ENCODE measurements at places on chromosomes 12 and 14.

DNA sequence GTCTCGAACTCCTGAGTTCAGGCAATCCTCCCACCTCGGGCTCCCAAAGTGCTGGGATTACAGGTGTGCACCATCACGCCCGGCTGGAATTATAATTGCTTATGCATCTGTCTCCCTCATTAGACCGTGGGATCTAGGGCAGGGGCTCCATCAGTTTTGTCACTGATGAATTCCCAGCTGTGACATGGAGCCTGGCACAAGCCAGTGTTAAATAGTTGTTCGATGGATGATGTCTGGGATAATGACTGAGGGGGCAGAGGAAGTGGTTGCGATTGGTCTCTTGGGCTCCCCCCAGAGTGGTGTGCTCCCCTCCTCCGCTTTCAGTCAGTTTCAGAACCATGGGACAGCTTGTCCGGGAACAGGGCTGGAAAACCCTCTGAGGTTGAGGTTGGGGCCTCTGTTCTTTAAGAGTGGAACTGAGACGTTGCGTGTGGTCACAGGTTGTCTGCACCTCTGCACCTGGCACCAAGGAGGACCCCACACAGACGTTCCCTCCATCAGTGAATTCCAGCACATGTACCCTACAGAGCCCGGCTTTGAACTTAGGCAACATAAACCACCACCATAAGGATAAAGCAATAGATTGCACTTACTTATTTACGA lies 30.8 kb upstream of the BATF start:
- no peak for DNase-seq

DNA sequence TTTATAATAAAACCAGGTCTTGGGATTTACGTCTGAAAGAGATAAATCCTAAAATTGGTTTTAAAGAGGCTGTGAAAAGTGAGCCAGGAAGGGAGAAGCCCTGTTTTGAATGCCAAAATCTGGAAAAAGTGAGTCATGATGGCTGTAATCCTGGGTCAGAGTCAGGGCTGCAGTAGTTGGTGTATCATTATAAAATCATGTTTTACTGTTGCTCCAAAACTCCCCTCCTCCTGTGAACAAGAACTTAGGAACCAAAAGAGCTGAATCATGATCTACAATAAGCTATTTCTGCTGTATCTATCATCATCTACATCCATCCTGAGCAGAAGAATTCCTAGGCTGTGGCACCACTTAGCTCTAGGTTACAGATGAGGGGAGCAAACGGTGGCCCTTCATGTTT lies 79.3 kb downstream of the LMO3 start:
- no peak for DNase-seq

DNA sequence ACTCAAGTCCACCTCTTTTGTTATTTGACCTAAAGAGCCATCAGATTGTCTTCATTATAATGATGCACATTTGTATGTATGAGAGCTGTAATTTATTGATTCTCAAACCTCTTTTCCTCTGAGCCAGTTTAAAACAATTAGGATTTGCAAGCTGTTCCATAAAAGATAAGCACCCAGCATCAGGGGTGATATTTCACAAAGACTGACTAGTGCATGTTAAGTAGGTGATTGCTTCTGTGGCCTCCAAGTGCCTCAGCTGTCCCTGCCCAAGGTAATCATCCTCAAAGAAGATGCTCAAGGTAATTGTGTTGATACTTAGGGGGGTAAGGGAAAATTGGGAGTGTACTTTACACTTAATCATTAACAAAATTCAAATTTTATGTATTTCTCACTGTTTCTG lies 18.2 kb downstream of the CEP128 start:
- no peak for DNase-seq

GRCh38 chr14:98913967-98914650 lies 357.9 kb downstream of the BCL11B start:
- no peak for DNase-seq

- no peak for DNase-seq
These were observed 71.3 kb downstream of the CLMN start for GRCh38 chr14:95248432-95248831.

DNA sequence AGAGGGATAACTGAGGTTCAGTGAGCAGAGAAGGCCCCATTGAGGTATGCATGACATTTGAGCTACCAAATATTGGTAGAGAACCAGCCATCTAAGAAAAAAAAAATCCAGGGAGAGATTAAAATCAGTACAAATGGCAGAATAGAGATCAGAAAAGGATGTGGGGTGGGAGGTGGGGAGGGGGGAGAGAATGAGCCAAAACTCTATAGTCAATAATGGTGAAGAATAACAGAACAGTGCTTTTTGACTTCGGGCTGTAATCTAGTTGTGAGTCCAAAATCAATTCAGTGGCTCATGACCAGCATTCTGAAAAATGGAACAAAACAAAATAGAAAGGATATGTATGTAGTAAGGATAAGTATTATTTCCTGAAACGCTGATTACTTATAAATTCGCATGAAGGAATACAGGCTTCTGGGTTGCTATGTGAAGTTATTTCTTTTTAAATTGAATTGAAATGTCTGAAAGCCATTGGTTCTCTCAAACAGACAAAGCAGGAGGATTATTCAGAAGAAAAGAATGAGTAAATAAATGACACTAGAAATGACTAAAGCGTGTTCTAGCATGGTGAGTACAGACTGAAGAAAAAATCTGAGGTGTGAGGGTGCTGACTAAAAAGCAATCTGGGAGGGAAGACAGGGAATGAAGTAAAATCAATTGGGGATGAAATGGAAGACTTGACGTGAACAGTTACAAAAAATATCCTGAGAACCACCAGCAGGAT lies 72.4 kb downstream of the ATP2B1 start:
- DNase-seq = no peak

DNA sequence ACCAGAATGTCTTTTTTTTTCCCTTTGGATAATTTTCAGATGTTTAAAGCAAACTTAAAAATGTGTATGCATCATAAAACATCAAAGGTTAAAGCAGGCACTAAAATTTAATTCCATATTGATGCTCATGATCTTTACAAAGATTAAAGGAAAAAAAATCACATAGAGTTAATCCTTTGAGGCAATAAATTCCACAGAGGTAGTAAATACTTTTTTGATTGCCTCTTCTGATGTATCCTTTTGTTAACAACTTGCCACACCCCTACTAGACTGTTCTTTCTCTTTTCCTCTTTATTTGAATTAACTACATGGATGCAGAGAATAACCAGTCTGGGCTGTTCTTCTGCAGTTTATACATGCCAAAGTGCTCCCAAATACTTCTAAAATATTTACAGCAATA lies 45.2 kb upstream of the KCNJ8 start:
- DNase-seq = no peak

GRCh38 chr12:86256163-86256562 lies at the start of gene MGAT4C:
MGAT4C (minus strand) TSS chr12:86256391.
- DNase-seq = no peak

DNA sequence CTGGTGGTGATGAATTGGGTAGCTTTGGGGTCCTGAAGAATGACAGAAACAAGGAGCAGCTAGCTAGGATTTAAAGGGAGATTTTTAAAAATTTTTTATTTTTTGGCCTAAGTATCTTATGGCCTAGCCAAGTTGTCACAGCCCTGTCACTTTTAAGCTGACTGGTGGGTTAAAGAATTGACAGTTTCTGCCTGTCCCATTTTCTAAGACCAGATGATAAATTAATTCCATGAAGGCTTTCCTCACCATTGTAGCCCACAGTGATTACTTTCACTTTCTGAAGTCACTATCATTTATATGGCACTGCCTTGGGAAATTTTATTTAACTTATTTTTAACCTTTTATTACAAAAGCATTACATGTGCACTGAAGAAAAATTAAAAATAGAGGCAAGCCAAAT lies 43.2 kb downstream of the BICDL1 start:
- DNase-seq = no peak

GRCh38 chr12:108629824-108630476 lies 3.7 kb downstream of the SELPLG start:
- DNase-seq = peak; percentile 39

GRCh38 chr12:50104417-50105366 lies 884 bp downstream of the GPD1 start:
- no peak for DNase-seq

DNA sequence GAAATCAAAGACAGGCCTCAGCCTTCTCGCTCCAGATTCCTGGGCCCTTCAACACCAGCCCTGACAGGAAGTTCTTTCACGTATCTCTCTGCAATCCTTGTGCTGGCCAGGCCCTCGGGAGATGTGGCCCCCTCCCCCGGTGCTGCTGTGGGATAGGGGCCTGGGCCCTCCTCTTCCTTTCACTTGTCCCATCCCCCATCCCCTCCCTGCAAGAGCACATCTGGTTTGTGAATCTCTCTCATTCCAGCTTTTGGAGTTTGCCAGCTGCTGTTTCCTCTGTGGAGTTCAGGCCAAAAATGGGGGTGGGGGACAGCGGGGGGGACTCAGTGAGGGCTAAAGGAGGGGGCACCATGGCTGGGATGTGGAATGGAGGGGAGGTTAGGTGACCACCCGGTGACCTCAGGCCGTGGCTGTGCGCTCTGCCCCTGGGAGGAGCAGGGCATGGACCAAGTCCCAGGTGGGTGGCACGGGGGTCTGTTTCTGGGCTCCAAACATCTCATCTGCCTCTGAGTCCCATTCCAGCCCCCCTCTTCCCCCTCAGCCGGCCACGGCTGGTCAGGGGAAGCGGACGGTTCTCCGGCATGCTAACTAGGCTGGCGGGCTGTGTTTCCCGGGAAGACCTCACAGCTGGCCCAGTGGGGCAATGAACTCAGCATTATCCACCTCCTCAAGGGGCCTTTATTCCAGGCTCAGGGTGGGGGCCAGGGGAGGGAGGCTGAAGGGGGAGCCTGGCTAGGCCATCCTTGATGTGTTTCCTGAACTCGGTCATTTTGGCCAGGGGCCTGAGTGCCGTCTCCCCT lies 7.4 kb downstream of the LRP1 start:
- no peak for DNase-seq

GRCh38 chr12:32089156-32089555 lies 17.5 kb upstream of the BICD1 start:
- DNase-seq = no peak

- DNase-seq = no peak
These were observed 20.4 kb upstream of the NID2 start for GRCh38 chr14:52089218-52089617.

GRCh38 chr14:83828406-83828805 lies 1701.5 kb upstream of the FLRT2 start:
- DNase-seq = no peak

- no peak for DNase-seq
These were observed 9.3 kb downstream of the SLC48A1 start for GRCh38 chr12:47782372-47782770.

DNA sequence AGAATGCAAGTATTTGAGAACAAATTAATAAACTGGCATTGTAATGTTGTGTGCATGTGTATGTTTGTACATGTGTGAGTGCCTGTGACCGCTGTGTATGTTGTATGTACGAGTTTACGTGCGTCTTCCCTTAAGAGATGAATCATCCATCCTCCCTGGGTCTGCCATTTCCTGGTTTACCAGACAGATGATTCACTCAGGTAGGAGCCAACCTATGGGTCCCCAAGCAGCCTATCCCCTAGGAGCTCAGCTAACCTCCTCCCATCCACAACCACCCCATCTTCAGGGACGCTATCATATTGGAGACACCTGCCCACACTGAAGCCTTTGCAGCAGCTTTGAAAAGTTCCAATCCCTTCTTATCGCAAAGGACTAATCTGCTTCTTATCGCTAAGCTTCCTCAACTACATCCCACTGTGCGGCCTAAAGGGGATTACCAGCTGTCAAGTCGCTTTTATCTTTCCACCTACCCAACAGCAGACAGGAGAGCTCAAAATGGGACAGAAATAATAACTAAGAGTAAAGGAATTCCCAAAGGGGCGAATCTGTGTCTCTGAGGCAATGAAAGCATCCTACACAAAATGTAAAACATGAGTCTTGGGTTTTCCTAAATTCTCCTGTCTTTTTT lies 81.5 kb upstream of the TMCC3 start:
- DNase-seq = no peak

GRCh38 chr12:22473212-22473611 lies 71.1 kb downstream of the C2CD5 start:
- no peak for DNase-seq

GRCh38 chr14:78103271-78103670 lies 66.9 kb upstream of the NRXN3 start:
- no peak for DNase-seq

DNA sequence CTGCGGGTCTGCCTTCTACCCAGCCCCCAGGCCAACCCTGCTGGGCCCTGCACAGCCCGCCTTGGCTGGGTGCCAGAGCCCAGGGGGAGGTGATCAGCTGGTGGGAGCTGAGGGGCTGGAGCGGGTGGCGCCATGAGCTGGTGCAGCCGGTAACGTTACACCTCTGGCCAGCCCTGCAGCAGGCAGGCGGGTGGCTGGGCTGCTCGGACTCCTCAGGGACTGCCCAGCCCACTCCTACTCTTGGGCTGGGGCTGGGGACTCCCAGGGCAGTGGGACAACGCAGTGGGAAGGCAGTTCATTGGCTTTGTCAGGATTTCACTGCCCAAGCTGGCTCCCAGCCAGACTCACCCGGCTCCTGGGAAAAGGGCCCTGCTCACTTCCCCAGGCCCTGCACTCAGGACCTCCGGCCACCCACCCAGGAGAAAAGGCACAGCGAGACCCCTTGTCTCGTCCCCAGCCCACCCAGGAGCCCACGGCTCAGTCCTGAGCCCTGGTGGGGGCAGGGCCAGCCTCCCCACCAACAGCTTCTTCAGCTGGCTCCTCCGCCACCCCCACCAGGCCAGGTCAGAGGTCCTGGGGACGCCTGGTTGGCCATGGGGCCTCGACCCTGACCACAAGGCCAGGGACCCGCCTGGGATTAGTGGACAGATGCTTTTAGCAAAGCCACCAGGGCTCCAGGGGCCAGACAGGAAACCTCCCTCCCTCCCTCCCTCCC lies 1.0 kb downstream of the PGF start:
- no peak for DNase-seq

GRCh38 chr14:23217032-23218020 lies 20.4 kb upstream of the RNF212B start:
- DNase-seq = no peak

DNA sequence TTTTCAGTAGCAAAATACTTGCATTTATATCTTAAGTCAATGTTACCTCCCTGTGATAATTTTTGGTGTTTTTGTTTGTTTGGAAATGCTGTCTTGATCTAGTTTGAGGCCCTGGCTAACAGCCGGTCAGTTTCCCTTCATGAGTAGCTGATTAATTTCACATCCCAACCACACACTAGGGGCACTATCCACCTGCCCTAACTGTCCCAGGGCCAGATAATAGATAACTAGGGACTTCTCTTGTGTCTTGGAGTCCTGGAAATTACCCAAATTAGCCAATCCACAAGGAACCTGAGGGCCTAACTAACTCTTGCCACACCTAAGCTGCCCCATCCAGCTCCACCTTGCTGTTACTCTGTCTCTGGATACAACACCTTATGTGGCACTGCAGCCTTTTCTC lies 399.9 kb downstream of the FOXG1 start:
- no peak for DNase-seq

DNA sequence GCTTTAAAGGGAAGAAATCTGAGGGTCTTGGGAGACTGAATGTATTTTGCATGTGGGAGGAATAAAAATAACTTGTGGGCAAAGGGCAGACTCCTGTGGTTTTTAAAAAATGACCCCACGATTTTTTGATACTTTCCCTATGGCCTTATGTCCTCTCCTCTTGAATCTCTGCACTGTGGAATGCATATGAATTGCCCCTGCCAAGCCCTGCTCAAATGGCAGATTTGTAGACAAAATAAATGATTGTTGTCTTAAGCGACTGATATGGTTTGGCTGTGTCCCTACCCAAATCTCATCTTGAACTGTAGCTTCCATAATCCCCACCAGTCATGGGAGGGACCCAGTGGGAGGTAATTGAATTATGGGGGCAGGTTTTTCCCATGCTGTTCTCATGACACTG lies 223.8 kb downstream of the DACT1 start:
- no peak for DNase-seq

- DNase-seq = no peak
These were observed 462 bp downstream of the SRP54 start for GRCh38 chr14:34983148-34983760.

- DNase-seq = no peak
These were observed 28.7 kb downstream of the LMNTD1 start for GRCh38 chr12:25524366-25524765.

All from AML-193 (cell line).